ENCODE measurements at places on chromosomes 7 and 10.

GRCh38 chr10:119526621-119527592 lies 15.6 kb downstream of the RGS10 start:
- no peak for DNase-seq

- DNase-seq, result peak; percentile 84
Measured at GRCh38 chr10:86971232-86971991, 3.1 kb downstream of the ADIRF start.

DNA sequence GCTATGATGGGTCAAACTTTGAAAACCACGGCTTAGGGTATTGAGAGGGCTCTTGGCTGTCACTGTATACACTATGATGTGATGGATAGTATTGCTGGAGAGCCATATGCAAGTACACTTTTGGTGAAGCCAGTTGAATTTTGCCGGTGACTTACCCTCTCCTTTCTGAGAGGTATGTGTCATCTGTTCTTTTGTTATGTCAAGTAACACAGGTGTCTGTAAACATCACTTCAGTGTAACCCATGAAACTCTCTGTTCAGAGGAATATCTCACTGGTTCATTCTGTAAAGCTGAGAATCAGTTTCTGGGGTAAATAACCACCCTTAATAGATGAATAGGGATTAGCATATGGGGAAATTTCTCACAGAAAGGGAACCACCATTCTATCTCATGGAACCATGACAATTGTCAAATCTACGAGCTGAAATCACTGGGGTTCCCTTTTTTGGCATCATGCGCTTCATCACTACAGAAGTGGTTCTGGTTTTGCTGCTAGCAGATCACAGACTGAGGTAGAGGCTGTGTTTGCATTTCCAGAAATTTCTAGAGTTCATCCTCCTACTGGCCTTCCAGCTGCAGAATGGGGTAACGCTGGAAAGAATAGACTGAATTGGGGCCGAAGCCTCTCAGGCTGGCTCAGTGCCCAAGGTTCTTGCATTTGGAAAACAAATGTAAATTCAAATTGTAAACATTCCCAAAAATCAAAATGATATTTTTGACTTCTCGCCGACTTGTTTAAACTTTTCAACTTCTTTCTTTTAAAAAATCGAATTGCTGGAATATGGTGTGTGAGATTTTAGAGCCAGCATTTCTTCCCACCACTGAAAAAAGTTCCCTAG lies 83.3 kb upstream of the CREB5 start:
- DNase-seq, result no peak

DNA sequence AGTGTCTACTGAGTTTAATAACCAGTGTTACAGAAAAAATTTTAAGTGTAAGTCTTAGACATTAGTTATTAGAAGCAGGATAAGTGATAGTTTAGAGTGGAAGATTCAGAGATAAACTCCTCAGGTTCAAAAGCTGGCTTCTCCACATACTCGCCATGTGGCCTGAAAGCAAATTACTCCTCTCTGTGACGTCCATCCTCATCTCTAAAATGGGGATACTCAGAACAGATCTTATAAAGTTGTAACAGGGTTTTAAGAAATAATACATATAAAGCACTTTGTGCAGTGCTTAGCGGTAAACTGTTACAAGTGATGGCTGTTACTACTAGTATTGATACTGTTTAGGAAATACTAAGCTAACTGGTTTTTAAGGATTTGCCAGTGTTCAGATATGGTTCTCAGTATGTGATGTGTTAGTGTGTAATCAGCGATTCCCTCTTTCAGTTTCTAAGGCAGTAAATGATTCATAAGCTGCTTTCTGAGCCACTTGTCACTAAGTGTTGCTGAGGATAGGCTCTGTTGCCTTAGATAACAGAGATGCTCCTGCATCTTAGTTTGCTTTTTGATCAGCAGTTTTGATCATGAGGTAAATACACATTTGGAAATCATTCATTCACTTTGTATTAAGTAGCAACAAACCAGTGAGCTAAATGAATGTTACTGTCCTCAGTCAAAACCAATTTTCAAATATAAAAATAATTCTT lies 58.7 kb downstream of the CYP51A1 start:
- DNase-seq, result no peak

DNA sequence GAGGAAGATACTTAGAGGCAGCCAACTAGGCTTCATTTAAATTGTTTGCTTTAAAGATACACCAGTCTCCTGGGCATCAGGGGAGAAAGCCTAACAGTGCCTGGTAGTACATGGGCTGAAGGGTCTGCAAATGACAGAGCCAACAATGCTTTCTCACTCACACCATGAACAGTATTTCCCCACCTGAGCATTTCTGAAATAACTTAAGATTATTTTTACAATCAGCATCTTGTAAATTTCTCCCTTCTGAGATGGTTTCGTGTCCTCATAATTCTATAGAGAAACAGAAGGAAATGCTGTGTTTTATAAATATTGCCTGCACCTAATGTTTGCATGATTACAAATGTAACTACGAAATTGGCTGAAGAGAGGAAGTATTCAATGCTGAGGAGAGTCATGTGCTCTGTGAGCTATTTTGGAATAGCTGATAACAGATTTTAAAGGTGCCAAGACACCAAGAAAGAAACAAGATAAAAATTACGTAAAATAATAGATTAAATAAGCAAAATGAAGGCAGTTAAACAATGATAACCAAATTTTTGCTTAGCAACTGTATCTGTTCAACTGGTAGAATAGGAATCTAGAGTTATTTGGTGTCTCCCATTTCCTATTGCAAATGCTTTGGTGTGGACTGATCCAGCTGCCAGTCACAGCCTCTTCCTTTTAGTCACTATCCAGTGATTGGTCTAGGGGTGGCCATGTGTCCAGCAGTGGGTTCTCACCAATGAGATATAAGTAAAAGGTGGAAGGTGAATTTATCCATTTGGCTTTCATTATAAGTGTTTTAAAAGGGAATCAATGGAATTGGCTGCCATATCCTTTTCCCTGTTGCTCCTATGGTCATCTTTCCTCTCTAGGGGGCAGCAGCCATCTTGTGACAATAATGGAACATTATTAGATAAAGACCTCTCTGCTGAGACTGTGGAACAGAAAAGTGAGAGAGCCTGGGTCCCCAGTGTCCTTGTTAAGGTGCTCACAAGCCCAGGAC lies 167.9 kb upstream of the SLC26A5 start:
- no peak for DNase-seq

Data from H4 (cell line).